Stimulated activated CD8-positive, alpha-beta memory T cell treated with anti-CD3 and anti-CD28 coated beads, Interleukin-7, amount 100 ng/mL, for 1 hour (primary cell): ENCODE measurements at places on chromosomes 4 and X.

DNA sequence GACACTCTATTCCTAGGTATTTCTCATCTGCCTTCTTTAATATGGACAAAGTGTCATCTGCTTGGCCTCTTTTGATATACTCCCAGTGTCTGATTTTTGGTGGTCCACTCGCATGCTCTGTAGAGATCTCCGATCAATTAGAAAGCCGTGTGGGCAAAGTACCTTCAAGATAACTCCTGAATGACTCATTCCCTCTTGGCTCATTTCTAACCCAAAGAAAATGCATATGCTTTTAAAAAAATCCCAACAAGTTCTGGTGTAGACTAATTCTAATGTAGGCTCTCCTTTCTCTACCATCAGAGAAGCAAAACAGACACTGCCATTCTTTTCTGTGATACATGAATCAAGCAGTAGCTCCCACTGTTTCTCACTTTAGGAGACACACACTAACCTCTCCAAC lies 714.9 kb upstream of the ADGRL3 start:
- DNase-seq, result no peak

DNA sequence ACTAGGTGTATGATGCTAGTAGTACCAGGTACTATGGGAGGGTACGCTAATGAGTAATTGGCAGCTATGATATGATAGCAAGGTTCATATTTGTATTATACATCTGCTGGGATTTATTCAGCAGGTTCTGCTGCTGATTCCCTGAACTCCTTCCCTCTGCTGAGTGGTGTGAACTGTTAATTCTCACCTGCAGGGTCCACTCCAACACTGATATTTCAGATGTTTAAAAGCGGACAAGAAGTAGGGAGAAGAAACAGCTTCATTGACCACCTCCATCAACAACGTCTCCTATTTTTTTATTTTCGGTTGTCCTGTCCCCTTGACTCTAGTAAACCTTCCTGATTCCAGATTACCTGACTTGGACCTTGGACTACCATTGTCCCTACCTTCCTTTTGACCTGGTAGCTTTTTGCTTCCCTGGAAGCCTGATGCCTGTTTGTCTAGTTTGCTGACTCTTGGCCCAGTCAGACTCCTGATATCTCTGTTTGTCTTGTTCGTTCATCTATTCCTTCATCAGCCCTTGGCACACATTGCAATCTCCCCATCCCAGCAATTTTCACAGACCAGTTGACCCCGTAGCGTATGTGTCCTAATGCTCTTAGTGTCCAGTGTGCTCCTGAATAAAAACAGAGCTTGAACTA lies 34.0 kb upstream of the RNF128 start:
- DNase-seq, result no peak

DNA sequence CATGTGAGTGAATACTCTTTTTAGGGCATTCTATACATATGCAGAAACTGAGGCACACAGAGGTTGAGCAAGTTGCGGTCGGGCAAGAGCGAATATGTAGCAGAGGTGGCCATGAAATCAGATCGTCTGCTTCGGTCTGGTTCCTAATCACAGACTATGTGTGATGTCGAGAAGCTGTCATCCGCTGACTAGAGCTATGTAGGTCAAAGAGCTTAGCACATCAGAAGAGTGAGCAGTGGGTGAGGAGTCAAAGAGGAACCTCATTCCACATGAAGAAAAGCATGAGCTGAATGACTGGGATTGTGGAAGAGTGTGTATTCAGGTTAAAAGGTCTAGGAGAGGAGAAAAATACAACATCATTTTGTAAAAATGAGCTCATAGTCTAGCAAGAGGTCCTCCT lies 19.0 kb downstream of the GAB3 start:
- no peak for DNase-seq

DNA sequence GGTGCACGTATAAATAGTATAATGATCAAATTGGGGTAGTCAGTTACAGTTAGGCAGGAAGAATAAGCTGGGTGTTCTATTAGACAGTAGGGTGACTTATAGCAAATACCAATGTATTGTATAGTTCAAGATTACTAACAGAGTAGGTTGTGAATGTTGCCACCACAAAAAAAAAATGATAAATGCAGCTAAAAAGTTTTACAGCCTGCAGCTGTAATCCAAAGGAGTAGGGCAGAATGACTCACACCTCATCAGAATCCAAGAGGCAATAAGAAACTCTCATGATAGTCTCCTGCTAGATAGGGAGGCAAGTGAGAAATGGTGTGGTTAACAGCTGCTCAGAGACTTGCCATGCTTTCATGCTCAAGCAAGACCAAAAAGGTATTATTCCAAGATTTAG lies 19.6 kb upstream of the TCEAL4 start:
- DNase-seq, result no peak

DNA sequence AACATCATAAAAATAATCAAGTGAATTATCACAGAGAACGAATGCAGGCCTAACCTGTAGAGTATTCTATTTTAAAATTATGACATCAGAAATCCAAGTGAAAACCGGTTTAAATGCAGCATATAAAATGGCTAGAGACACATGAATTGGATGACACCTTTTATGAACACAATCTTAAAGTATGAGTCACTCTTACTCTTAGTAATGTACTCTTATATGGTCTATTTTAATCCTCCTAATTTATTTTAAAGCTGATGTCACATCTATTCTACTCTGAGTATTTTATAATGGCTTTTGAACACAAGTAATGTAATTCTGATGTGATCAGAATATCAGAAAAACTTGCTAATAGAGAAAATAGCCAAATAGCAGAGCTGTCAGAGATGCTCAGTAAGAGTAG lies 161.4 kb upstream of the RADX start:
- no peak for DNase-seq

DNA sequence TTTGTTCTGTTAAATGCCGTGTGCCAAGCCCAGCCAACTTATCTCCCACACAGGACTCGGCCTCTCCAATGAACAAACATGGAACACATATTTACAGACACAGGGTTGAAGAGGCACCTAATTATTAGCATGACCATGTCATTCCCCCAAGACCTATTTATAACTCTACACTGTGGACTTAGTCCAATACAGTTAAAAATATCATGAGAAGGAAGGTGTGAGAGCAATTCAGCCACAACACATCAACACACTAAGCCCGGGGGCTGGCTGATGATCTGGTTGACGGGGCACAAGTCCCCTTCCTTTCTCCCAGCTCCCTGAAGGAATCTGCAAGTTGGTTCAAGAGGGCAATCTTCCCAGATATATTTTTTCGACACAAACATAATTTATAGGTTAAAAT lies 28.1 kb downstream of the MANBA start:
- DNase-seq, result no peak

DNA sequence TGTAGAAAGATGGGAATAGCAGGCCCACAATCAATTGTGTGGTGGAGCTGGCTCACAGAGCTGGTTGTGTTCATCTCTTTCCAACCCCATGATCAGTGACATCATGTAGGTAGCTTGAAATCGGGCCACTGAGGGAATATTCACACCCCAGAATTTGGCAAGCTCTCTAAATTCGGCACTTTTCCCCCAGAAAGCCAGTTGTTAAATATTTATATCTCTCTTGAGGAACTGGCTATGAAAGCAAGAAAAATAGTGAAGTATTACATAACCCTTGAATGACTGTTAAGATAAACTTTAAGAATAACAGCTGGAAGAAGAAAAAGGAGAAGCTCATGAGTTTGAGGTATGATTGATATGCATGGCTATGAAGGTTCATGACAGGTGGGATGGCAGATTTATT lies 38.9 kb downstream of the GPRIN3 start:
- no peak for DNase-seq

- no peak for DNase-seq
Observed at GRCh38 chr4:171759274-171759673, 53.9 kb upstream of the GALNTL6 start.

- DNase-seq, result no peak
Observed at GRCh38 chr4:145176641-145177432, 3.6 kb downstream of the OTUD4 start.

DNA sequence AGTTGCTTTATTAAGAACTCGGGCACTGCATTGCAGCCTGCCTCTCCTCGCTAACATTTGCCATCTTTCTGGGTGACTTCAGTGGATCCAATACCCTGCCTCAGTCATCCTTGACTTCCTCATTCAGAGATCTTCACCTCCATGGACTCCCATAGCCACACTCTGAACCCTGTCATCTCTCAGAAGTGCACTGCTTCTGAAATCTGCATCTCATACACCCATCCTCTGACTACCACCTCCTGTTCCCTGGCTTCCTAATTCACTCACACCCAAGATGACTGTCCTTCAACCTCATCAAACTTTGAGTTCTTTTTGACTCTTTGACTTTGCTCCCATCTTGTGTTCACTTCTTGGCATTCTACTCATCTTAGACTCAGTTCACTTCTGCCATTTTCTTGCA lies 25.3 kb upstream of the CYBB start:
- DNase-seq, result no peak

GRCh38 chr4:10006231-10006600 lies 15.1 kb downstream of the SLC2A9 start:
- no peak for DNase-seq

DNA sequence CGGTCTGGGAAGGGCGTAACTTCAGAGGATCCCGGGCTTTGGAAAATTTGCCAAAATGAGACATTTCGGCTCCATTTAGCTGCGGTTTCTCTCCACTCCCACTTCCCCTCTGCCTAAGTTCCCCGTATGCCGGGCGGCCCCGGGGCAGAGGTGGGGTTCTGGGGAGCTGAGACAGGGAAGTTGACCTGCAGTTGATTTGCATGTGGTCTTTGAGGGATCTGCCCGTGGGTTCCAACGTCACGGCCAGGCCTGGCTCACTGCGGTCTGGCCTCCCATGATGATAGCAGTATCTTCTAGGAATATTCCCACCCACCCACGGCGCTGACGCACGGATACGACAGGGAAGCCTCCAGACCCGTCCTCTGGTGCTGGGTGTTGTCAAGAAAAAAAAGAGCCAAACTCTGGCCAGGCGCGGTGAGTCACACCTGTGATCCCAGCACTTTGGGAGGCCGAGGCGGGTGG lies 27.3 kb upstream of the CRLF2 start:
- DNase-seq, result no peak

DNA sequence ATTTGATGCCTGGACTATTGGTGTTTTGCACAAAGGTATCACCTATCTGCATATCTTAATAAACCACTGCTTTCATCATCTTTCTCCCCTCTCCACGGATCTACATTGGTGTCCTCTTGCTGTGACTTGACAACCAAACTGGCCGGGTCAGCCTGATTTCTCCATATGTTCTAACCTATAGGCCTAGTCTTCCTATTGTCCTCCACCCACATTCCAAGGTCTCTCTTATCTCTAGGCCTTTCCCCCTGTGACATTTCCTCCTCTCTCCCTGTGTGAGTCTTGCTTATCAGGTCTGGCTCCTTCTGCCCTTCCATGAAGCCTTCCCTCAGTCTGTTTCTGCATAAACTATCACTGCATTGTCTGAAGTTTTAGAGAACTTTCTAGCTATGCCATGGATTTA lies 33.7 kb downstream of the ARHGAP24 start:
- no peak for DNase-seq

DNA sequence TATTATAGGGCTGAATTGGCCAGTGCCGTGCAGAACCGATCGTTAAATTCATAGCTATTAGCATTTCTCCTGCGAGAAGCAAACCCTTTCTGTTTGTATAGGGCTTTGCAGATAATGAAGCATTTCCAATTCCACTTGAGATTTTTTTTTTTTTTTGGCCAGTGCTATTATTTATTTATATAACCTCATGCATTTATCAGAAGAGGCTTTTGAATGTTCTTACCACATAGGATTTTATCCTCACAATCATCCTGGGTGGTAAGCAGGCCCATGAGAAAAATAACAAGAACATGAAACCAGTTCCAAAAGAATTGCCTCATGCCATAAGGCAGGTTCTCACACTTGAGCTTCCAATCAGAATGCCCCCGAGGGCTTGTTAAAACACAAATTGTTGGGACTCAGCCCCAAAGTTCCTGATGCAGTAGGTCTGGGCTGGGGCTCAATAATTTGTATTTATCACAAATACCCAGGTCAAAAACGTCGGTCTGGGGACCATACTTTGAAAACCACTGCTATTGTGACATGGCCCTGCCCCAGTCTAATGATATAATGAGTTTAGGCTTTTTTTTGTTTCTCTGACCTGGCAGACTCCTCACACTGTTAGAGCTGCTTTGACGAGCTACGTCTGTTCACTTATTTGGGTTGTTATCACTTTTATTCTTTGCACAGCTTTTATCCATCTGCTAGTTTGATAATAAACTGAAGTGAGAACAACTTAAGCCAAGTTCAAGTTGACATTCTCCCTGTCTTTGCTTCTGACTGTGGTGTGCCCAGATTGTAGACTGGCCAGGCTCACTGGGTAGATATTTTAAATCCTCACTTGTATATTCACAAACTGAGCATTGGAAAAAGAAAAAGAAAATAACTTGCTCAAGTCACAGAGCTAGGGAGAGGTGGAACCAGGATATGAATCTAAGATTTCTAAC lies 20.1 kb downstream of the SUPT20HL1 start:
- DNase-seq, result no peak

- DNase-seq, result no peak
Observed at GRCh38 chr4:185013417-185014125, 4.7 kb upstream of the HELT start.

GRCh38 chr4:164441109-164441508 lies 312.8 kb upstream of the SMIM31 start:
- no peak for DNase-seq

DNA sequence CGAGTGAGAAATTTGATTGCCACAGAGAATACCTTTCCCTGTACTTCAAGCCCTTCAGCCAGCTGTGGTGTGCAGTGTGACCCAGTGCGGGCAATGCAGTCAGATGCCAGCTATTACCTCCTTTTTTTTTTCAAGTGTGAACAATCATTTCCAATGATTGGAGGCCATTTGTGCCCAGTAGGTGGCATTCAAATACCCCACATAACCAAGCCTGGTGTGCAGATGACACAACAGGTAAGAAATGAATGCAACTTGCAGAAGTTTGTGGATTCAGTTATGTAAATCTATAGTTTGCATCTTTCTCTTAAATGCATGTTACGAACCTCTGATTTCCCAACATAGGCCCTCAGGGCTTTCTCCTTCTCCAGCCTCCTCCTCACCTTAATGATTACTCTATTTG lies 98.0 kb downstream of the CLCN4 start:
- DNase-seq, result no peak

DNA sequence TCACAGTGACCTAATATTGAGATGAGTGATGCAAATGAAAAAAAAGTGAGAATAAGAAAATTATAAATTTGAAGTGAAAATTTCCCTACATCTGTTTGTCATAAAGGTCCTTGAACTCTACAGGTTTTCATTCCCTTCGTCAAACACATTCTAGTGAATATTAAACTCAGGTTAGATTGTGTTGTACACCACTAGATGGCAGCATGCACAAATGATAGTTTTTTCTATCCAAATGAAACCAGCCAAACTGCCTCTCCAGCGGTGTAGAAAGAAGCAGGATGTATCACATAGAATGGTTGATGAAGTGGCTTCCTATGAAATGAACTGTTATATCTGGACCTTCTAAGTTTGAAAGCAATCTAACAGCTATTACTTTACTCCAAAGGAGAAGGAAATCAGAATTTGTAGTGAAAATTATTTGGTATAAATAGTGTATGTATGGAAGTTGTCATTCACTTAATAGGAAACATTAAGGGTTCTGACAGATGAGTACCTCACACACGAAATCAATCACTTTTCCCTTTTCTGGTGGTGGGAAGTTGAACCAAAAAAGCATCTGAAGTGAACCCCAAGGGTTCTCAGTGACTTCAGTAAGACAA lies 382.7 kb downstream of the UNC5C start:
- no peak for DNase-seq

GRCh38 chrX:138917781-138918180 lies 206.3 kb upstream of the FGF13 start:
- DNase-seq, result no peak
